ENCODE measurements at places on chromosomes 1 and 21.

GRCh38 chr1:219587401-219587800 is 25.5 kb downstream of the ZC3H11B start:
- no peak for DNase-seq

DNA sequence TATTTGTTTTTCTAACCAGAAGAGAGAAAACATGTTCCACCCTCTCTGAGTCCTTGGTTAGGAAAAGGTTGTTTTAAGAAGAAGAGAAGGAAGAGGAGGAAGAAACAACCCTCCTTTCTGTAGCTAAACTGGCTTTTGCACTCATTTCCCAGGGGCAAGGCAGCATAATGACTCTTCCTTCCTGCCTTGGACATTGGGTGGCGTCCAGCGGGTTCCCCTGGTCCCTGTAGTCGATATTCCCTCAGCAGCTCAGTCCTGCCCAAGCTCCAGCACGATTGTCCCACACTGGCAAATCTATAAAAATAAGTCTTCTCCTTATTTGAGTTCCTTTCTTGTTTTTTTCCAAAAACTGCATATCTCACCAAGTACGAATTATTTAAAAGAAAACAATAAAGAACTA is 81.2 kb downstream of the TEX35 start:
- no peak for DNase-seq

DNA sequence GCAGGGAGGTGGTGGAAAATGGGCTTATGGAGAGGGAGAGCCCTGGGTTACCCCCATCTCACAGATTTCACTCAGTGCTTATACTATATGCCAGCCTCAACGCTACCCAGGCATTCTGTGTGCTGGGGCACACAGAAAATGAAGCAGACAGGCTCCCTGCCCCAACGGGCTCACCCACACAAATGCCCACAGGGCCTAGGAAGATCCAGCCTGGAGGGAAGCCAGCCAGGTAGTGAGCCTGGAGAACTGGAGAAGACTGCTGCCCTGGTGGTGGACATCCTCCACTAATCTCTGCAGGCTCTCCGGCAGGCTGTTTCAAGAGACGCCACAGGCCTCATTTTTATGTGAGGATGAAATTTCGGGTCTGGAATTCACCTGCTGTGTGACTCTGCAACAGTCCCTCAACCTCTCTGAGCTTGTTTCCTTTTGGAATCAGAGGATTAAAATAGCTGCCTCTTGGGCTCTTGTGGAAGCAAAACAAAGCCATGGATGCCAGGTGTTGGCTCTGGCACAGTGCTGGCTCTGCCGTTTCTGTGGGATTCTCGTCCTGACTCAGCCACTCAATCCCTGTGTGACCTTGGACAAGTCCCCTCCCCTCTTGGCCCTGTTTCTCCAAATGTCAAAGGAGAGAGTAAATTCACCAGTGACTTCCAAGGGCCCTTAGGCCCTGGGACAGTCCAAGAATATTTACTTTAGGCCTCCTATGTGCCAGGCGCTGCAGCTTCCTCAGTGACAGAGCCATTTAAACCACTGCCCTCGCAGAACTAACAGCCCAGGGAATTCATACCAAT is 3.6 kb downstream of the PAQR7 start:
- DNase-seq, result no peak

DNA sequence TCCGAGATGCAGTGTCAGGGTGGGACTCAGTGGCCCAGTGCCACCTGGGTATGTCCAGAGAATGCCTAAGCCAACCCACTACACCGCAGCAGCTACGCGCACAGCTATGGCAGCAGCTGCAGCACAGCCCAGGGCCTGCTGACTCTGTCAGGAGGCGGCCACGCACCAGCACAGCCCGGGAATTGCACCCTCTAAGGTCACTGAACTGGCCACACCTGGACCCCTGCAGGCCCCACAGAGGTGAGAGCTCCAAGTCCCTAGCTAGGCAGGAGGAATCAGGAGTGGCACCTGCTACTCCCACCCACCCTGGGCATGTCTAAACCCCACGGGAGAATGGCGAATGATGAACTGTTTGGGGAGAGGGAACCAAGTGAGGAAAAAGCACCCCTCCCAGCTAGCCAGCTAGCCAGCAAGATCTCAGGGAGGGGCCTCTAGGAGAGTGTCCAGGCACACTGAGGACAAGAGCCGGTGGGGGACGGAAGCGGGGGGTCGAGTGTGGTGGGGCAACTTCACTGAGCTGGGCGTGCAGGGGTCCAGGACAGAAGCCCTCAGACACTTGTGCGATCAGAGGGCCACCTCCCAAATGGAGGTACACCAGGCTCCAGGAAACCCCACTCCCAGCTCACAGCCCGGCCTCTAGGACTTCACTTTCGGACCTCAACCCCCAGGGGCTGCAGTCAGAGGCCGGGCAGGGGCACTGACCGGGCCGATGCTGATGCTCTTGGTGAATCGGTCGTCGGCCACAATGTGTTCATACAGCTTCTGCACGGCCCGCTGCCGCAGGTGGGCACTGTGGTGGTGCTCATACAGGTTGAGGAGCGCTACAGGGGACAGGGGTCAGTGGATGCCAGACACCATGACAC is 13.9 kb downstream of the LSS start:
- no peak for DNase-seq

- DNase-seq, result no peak
Measured at GRCh38 chr1:176847052-176847451, 317.5 kb downstream of the ASTN1 start.

DNA sequence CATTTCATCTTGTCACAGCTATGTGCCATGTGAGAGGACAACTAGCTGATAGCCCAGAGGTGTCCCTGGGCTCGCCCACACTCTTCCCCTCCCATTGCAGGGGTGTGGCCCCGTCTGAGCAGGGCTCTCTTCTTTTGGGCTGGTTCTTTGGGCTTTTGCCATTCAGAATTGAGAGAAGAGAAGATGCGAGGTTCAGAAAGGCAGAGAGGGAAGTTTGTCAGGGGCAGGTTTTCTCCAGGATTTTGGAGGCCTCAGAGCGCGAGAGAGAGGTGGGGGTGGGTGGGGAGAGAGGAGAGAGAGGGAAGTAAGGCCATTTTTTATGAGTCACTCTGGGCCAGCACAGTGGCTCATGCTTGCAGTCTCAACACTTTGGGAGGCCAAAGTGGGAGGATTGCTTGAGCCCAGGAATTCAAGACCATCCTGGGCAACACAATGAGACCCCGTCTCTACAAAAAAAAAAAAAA is 5.2 kb downstream of the IFI6 start:
- no peak for DNase-seq

DNA sequence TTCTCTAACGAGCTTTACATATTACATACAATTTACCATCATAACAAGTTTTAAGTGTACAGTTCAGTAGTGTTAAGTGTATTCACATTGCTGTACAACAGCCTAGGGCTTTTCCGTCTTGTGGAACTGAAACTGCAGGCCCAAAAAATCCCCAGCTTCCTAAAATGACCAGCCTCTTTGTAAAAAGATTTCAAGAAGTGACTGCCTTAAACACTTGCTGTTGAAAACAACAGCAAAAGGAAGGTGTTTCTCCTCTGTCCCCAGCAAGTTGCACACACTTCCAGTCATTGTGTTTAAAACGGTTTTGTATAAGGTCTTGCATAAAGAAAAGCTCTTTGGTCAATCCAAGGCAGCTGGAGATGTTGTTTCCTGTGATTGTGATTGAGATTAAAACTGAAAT is 16.0 kb upstream of the GBP1 start:
- DNase-seq, result no peak

DNA sequence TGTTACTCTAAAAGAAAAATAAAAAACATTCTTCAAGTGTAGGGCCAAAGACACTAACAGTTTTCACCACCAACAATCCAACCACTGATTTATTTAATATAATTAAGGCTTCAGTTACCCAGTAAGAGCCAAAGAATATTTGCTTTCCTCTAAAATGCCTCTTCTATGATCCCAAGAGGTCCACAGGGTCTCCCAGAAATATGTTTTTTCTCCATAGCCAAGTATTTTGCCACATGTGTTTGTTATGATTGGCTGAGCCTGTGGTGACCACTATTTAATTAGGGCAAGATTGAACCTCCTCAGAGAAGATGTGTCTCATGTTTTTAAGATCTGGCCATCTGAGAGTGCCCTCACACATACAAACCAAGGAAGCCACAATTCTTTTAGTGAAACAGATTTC is 135.9 kb downstream of the TPR start:
- DNase-seq, result peak; percentile 87

- DNase-seq, result no peak
Measured at GRCh38 chr21:19276665-19277064, 873.1 kb upstream of the TMPRSS15 start.

- DNase-seq, result no peak
Measured at GRCh38 chr1:201800246-201800645, 28.7 kb upstream of the IPO9 start.

- DNase-seq, result peak; percentile 57
Measured at GRCh38 chr1:53521924-53522552, 62.8 kb downstream of the DMRTB1 start.

DNA sequence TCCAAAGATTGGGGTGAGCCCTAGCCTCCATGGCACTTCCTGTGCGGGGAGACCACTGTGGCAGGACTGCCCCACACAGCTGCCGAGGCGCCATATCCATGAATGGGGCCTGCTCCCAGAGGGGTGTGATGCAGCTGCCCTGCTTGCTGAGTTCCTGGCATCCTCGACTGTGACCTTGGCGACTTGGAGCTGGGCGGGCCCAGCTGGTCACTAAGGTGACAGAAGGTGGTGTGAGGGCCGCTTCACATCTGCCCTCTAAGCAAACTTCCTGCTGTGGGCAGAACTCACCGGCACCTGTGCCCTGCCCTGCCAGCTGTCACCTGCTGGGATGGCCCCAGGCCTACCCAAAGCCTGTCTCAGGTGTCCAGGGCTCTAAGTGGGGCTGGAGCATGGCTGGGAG is 9.0 kb downstream of the TMEM61 start:
- DNase-seq, result no peak

DNA sequence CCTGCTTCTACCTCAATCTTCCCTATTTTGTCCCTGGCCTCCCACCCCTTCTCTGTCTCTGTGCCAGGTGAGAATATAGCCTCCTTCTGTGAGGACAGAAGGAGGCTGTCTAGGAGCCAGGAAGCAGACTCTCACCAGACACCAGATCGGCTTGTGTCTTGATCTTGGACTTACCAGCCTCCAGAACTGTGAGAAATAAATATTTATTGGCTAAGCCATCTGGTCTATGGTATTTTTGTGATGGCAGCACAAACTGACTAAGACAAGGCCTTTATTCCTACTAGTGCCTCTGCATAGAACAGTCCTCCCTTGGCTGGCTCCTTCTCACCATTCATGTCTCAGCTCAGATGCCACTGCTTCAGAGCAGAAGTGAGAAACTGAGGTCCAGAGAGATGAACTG is 1.9 kb downstream of the GPN2 start:
- DNase-seq, result no peak

DNA sequence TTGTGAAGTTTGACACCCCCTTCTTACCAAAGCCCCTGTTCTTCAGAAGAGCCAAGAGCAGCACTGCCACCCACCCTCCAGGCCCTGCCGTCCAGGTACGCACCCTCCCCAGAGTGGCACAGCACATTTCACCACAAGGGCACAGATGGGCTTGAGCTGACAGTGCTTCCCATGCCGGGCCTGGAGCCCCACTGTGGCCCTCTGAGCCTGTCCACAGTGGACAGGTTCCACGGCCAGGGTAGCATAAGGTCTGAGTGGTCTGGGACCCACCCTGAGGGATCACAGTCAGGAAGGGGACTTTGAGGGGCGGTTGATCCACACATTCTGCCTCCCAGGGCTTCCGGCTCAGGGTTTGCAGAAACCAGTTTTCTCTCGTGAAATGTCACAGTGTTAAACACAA is 28.6 kb upstream of the PDXK start:
- DNase-seq, result no peak

DNA sequence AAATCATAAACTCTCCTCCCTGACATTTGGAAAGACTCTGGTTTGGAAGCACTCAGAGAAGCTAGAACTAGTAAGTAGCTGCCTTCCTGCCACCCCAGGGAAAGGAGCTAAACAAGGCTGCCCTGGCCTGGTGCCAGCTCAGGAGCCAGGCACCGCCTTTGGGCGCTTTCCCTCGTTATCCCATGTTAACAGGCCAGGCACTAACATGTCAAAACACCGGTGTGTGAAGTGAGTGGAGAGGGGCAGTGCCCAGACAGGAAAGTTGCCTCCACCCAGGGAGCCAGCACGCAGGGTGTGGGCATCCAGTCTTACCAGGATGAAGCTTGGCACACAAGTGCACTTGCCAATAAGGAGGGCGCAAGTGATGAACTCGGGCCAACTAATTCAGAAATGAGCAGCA is 346.8 kb downstream of the RRAGC start:
- no peak for DNase-seq

GRCh38 chr1:65629788-65630187 is 162.9 kb upstream of the PDE4B start:
- DNase-seq, result no peak

- DNase-seq, result no peak
Measured at GRCh38 chr1:94582565-94582964, 41.0 kb upstream of the F3 start.

GRCh38 chr1:234967121-234967520 is 161.5 kb downstream of the TOMM20 start:
- DNase-seq, result no peak

GRCh38 chr1:109850827-109851226 is 59.8 kb upstream of the CSF1 start:
- DNase-seq, result no peak

GRCh38 chr1:167136806-167137205 is 42.9 kb downstream of the STYXL2 start:
- DNase-seq, result no peak

GRCh38 chr1:94258873-94259331 is 21.5 kb upstream of the ARHGAP29 start:
- peak; percentile 94 for DNase-seq

DNA sequence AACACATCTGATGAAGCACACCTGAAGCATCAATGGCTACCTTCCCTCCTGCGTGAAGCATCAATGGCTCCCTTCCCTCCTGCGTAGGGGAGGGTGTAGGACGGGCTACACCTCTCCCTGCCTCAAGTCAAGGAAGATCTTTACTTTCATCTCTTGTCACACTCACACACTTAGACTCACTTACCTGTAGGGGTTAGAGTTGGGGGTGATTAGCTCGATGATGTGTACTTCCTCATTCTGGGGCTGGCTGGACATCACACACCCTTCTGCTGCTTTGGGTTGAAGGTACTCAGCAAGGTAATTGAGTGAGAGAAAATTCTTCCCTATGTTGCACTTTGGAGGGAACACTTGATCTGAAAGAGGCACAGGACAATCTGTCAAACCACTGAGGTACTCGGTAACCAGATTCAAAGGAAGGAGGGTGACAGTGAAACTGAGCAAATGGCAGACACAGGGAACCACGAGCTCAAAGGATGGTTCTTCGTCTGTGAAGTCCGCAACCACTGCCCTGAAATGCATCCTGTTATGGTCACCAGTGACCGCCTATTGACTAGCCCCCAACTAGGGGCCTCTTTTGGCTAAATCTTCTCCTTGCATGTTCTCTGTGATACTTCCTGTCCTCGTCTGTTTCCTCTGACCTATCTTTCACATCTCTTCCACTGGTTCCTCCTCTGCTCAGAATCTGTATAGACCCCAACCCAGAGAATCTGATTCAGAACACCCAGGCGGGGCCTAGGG is 156.2 kb downstream of the TGFBR3 start:
- DNase-seq, result no peak

DNA sequence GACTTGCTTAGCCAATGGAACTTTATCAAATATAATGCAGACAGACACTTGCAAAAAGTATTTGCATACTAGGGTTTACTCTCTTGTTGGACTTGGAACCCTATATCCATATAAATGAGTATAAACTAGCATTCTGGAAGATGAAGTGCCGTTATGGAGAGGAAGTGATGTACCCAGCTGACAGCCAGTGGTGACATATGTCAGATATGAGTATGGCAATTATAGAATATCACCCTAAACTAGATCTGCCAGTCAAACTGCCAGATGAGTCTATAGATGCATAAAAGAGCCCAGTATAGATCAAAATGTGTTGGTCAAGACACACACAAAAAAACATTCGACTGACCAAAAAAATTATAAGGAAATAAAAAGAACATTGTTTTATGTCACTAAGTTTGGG is 739.3 kb downstream of the PLA2G4A start:
- no peak for DNase-seq
